ENCODE measurements at places on chromosomes 4 and X.

DNA sequence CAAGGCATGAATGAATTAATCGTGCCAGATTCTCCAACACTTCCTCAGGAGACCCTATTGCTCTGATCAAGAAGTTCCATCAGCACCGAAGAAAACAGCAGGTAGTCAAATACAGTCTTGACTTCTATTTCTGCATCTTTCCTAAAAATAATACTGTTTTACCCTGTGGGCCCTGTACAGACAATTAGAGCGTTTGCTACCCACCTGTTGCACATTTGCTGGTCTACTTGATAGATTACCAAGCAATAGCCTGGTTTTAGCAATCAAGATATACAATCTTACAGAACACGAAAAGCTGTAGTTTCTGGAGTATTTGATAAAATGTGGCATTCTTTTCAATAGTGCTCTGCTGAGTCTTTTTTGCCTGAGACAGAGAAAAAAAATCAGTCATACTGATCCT is 12.3 kb downstream of the GPR174 start:
- DNase-seq, result no peak

DNA sequence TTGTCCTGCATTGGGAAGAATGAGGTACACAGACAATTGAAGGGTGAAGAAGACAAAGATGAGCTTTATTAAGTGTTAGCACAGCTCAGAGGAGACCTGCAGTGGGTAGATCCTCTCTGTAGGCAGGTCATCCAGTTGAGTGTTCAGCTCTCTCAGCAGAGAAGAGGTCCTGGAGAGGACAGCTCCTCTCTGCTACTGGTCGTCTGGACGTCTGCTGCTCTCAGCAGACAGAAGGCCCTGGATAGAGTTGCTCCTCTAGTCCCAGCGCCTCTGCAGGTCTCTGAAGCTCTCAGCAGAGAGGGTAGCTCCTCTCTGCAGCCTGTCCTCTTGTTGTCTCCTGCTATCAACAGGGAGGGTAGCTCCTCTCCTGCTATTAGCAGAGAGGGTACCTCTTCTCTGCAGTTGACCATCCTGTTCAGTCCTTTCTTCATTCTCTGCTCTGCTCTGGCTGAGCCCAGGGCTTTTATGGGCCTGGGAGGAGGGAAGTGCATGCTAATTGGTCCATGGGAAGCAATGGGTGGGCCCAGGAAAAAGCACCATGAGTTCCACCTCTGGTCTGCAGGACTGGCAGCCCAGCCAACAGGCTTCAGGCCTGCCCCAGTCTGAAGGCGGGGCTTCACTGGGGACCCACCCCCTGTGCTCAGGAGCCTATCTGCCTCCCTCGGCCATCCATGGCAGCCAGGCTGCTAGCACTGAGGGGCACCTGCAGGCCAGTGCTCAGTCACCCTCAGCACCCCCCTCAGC is 54.1 kb upstream of the IBSP start:
- DNase-seq, result no peak

GRCh38 chrX:40950546-40950945 is 134.7 kb upstream of the USP9X start:
- no peak for DNase-seq

GRCh38 chr4:142194905-142195304 is 558.5 kb downstream of the IL15 start:
- no peak for DNase-seq

GRCh38 chrX:47198687-47199080 is 5.1 kb downstream of the UBA1 start:
- no peak for DNase-seq

- no peak for DNase-seq
Observed at GRCh38 chr4:11421116-11421515, 7.6 kb downstream of the HS3ST1 start.

GRCh38 chr4:1711571-1712215 is 426 bp downstream of the SLBP start:
- no peak for DNase-seq

GRCh38 chr4:10738826-10739489 is 54.4 kb upstream of the CLNK start:
- no peak for DNase-seq

DNA sequence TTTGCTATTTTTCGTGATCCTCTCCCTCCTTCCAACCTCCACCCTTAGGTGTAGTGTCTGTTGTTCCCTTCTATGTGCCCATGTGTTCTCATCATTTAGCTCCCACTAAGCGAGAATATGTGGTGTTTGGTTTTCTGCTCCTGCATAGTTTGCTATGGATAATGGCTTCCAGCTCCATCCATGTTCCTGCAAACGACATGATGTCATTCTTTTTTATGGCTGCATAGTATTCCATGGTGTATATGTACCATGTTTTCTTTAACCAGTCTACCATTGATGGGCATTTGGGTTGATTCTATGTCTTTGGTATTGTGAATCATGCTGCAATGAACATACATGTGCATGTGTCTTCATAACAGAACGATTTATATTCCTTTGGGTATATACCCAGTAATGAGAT is 102.7 kb downstream of the SEL1L3 start:
- DNase-seq, result no peak

GRCh38 chrX:153971450-153972367 is at the start of gene HCFC1:
Gene HCFC1, minus strand, starts transcription at chrX:153971818. Its CDS starts 978 bp downstream, at chrX:153970840.
- no peak for DNase-seq

- no peak for DNase-seq
Observed at GRCh38 chr4:144223149-144223548, 82.6 kb upstream of the GYPA start.

- DNase-seq, result no peak
Observed at GRCh38 chrX:20545538-20545937, 278.8 kb upstream of the RPS6KA3 start.

DNA sequence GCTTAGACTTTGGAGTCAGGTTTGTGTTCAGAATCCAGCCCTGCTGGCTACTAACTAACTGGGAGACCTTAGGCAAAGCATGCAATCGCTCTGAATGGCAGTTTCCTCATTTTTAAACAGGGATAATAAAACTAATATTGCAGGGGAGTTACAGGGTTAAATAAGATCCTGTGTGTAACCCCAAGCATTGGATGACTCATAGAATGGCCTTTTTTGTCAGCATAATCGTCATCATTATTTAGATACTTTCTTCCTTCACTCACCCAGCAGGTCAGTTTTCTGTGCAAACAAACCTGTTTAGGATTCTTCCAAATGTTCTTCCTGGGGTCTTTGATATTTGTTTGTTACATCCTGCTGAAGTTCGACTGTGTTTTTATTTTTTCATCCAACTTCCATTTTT is 208.2 kb downstream of the EVC2 start:
- DNase-seq, result no peak

- DNase-seq, result no peak
Observed at GRCh38 chr4:182897601-182898478, 19.3 kb downstream of the DCTD start.

GRCh38 chr4:4386296-4386735 is 586 bp upstream of the NSG1 start:
- DNase-seq, result no peak

DNA sequence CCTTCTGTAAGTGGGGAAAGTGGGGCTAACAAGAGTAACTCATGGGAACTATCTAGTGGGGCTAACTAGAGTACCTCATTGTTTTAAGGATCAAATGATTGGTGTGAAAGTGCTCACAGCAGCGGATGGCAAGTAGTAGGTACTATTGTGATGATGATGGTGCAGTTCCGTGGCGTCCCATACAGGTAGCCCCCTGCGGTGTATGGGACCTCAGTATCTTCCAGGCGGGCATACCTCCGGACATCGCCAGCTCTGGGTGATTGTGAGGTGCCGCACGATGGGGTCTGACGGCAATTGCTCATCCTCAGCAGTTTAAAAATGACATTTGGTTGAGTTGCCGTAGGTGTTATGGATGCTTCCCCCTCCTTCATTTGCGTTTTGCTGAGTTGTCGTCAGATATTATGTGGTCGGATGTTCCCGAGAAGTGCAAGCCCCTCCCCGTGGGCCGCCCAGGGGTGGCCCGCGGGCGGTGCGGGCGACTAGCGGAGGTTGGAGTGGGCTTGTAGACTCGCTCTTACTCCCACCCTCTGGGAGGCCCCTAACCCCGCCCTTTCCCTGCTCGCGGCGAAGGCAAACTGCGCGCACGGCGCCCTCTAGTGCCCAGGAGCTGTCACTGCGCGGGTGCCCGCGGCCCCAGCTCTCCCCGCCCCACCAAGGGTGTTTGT is 18.3 kb upstream of the GPR101 start:
- no peak for DNase-seq

DNA sequence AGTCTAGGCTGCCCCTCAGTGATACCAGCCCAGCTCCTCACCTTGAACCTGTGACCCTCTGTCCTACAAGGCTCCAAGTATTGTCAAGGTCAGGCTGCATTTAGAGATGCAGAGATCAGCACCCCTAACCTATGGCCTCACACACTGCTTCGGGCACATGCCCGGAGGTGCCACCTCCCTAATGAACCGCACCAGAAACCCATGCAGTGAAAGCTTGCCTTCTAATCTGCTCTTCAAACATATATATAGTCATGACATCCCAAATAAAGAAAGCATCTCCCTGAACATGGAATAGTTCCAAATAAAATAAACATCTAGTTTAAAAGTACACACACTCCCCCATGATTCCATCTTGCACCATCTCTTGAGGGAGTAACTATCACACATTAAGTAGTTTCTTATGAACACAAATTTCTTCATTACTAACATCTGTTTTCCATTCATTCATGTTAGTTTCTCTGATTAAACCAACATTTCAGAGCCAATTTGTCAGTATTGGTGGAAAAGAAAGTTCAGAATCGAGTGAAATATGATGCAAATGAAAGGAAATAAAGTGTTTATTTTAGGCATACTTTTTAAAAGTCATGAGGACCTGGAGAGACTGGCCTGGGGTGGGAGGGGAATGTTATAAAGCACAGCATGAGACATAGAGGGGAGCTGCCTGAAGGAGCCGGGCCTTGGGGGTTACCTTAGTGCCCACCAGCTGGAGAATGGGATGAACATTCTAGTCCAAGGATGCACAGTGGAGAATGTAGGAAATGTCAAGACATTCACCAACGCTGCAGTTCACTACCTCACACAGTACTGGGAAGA is 19.2 kb downstream of the CC2D2A start:
- no peak for DNase-seq

DNA sequence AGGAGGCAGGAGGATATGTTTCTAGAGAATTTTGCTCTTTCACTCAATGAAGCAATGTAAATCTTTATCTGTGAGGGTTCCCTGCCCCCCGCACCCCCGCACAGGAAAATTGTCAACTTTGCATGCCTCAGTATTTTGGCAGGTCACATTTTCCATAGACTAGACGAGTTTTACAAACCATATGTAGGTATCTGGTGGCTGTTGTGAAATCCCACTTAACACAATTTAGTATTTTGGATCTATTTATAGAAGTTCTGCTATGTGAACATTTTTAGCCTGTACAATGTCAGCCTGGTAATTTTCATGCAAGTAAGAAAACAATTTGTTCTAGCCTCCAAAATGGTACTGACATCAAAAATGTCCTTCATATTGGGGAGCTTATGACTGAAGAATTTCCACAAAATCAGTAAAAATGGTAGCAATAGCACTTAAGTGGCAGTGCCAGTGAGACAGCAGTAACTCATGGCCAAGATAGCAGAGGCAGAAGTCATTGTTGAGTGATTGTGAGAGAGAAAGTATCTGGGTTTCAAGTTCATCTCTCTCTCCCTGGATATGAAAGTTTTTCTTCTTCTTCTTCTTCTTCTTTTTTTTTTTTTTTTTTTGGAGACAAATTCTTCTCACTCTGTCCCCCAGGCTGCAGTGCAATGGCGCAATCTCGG is 12.4 kb upstream of the FRYL start:
- DNase-seq, result no peak

DNA sequence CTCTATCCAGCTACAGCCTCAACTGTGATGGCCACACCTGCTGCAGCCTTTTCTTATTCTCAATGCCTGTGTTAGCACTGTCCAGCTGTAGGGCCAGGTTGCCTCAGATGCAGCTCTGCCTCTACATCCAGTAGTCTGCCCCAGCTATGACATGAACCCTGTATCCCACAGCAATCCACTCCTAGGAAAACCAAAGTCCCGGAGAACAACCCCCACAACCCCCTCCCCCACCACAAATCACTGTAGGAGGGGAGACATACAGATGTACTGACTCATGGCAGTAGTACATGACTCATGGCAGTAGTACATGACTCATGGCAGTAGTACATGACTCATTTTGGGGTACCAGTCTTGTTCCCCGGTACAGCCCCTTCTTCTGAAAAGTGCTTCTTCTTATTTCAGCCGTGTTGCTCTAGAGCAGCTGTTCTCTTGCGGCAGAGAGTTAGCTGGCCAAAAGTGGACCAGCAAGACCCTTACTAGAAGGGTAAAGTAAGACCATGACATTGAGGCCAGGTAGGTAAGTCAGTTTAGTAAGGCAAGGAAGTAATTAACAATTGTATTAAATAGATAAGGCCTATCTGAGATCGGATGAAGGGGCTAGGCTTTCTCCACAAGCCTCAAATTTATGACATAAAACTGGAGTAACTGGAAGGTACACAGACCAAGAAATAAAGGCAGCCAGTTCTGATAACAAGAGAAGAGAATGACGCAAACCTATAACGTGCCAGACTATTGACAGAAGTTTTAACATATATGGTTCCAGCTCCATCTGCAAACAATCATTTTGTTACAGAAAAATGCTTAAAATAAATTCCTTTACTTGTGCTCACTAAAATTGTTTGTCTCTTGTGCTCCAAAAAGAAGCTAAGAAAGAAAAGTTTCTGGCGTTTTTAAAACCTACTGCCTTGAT is 221.4 kb downstream of the TACR3 start:
- no peak for DNase-seq

- DNase-seq, result no peak
Observed at GRCh38 chr4:6360385-6360784, 90.7 kb downstream of the WFS1 start.

DNA sequence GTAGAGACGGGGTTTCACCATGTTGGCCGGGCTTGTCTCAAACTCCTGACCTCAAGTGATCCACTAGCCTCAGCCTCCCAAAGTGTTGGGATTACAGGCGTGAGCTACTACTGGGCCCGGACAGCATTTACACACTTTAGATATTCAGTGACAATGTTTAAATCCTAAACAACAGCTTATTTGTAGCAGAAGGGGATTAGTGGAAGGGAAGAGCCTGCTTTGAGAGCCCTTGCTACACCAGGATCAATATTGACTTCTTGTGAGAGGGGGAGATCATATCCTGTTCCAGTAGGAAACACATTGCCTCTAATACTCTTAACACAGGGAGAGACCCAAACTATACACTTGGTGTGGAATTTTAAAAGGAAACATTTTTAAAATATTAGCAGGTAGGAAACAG is 7.1 kb downstream of the MGST2 start:
- DNase-seq, result no peak

GRCh38 chr4:109497511-109497910 is 62.5 kb upstream of the MCUB start:
- no peak for DNase-seq
